Iris pigment epithelial cell (primary cell): ENCODE measurements at places on chromosomes 3 and 15.

DNA sequence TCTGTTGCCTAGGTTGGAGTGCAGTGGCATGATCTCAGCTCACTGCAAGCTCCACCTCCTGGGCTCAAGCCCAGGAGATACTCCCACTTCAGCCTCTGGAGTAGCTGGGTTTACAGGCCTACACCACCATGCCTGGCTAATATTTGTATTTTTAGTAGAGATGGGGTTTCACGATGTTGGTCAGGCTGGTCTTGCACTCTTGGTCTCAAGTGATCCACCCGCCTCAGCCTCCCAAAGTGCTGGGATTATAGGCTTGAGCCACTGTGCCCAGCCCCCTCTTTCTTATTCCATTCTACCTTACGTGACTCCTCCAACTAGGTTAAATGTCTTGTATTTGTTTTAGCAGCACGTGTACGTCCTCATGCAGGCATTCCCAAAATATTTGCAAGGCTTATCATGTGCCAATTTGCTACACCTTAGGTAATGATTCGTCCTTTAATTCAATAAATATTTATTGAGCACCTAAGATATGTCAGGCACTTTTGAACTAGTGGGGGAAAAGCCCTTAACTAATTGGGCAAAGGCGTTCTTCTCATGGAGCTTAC lies 14.9 kb upstream of the MAGI1 start:
- DNase-seq, result no peak

DNA sequence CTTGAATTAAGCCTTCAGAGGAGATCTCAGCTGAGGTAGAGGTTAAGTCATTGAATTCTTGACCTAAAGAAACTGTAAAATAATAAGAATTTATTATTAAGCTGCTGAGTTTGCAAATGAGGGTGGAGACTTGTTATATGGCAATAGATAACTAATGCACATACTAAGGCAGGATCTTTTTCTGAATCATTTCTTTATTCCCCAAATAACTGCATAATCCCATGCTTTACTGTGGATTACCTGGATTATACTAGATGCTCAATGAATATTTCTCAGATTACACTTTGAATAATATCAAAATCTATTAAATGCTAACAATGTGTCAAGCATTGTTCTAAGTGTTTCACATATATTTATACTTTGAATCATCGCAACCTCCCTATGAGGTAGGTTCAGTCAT lies 532.5 kb downstream of the NAALADL2 start:
- no peak for DNase-seq

- DNase-seq, result no peak
Observed at GRCh38 chr15:88472225-88472624, 4.7 kb downstream of the MRPS11 start.

DNA sequence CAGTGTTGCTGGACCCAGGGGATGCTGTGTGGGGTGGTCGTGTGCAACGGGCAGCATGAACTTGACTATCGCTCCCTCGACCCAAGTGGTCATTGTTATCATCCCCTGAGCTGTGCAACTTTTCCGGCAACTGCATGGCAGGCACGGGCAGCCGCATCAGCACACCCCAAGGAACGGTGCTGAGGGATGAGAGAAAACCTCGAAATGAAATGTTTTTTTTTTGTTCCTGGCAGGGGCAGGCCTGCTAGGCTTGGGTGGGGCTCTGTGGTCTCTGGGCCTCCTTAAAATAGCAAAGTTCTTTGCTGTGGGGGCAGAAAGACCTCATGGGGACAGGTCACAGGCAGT lies 51.4 kb downstream of the CORO2B start:
- no peak for DNase-seq

DNA sequence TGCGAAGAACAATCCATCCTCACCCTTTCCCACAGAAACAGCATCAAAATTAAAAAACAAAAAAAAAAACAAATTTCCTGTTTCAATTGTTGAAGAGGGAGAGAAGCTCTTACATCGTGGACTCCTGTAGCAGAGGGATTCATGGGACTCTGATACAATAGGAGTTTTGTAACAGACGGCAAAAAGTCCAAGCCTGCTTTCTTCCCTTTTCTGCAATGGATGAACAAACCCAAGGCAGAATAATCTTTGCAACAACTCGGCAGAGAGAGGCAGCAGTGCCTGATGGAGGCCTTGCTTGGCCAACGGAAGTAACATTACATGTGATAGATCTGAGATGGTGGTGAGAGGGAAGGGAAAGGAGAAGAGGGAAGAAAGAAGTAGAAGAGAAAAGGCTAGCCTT lies 26.9 kb downstream of the CCR4 start:
- DNase-seq, result no peak

DNA sequence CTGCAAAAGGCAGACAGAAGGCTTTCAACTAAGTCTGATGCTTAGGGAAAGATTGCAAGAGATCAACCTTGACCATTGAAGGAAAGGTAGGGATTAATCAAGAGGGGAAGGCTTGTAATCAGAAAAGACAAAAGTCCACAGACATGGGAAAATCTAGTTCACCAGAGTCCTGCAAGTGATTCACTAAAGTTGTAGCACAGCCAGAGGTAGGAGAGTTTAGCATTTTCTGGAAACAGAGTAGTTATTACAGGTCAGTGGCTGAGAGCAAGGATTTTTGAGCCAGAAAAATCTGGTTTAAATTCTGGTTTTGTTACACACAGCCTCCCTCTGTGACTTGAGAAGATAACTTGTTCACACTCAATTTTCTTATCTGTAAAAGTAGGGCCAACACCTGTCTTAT lies 35.3 kb upstream of the DPPA4 start:
- DNase-seq, result no peak

- DNase-seq, result no peak
Observed at GRCh38 chr3:58349792-58350626, 17.3 kb downstream of the PXK start.

DNA sequence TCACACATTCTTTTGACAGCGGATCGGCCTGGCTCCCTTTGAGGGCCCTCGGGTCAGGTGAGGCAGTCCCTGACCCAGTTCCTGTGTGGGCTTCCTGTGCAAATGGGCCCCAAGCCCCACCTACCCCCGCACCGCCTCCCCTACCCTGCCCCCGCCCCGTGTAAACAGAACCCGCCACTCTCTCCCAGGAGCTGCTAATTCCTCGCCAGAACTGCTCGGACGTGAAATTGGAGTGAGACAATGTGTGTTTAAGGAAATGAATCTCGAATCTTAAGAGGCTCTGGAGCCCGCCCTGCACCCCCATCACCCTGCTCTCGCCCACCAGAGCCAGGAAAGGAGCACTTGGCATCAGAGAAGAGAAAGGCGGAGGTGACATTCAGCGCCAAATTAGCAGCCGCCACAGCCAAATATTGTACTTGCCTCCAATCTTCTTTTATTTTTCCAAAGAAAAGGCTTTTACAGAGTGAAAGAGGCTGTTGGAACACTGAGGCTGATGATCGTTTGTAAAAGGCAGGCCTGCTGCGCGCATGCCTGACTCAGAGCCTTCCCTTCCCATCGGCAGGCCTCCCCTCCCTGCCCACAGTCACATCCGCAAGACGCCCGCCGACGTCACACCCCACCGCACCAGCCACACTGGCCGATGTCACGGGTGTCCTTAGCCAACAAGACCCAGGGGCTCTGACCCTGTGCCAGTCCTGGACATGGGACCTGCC lies 53.1 kb downstream of the CACNA2D2 start:
- peak; percentile 50 for DNase-seq

GRCh38 chr3:74263031-74263430 lies 351.4 kb downstream of the CNTN3 start:
- DNase-seq, result peak; percentile 17

DNA sequence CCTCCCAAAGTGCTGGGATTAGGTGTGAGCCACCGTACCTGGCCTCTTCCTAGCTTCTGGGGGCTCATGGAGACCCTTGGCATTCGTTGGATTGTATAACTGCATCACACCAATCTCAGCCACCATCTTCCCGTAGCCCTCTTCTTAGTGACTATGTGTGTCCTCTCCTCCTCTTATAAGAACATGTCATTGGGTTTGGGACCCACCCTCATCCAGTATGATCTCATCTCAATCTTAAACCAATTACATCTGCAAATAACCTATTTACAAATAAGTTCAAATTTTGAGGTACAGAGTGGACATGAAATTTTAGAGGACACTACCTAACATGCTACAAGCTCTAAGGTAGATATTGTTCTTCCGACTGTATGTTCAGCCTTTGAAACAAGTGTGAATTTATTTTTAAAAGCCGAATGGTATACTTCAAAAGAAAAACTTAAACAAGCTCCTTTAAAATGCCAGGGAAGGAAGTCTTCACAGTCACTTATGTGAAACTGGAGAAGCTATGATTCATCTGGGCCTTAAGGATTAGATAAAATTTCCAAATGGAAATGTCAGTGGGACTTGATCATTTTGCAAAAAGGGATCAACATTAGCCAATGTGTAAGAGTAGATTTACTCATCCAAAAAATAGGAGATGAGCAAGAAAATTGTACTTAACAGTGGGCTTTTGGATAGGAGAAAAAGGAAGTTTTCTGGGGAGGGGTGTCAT lies 225.7 kb downstream of the MEX3B start:
- no peak for DNase-seq
